Stimulated activated CD4-positive, alpha-beta T cell treated with anti-CD3 and anti-CD28 coated beads, TNF-alpha, amount 100 ng/mL, for 1 hour (primary cell): ENCODE measurements at places on chromosomes 4 and X.

GRCh38 chr4:76066546-76066945 lies 8.0 kb upstream of the ART3 start:
- no peak for DNase-seq

- no peak for DNase-seq
Observed at GRCh38 chrX:18899796-18900380, 84.0 kb downstream of the PHKA2 start.

GRCh38 chr4:125187226-125188176 lies 127.3 kb upstream of the FAT4 start:
- DNase-seq, result no peak

GRCh38 chrX:49058794-49059193 lies at the start of gene CCDC120:
TSS of gene CCDC120 (plus strand) at chrX:49058999. CDS start at chrX:49062042, 3,043 bp downstream.
- no peak for DNase-seq

- DNase-seq, result no peak
Observed at GRCh38 chr4:164828955-164829354, 48.0 kb upstream of the APELA start.

DNA sequence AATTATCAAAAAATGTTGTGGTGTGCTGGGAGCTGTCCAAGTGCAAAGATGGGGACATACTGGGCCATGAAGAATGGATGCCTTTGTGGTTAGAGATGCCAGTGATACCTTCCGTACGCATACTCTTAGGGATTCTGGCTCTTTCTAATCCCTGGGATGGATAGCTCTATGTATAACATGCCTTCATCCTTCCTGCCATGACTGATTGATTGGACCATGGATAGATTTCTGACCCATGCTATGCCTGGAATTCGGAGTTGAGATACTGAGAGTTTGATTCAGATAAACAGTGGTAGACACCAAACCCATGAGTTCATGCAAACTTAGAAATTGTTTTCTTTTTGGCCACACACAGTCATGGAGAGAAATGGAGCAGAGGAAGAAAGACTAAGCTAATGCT lies 147.2 kb upstream of the WDFY3 start:
- DNase-seq, result no peak

DNA sequence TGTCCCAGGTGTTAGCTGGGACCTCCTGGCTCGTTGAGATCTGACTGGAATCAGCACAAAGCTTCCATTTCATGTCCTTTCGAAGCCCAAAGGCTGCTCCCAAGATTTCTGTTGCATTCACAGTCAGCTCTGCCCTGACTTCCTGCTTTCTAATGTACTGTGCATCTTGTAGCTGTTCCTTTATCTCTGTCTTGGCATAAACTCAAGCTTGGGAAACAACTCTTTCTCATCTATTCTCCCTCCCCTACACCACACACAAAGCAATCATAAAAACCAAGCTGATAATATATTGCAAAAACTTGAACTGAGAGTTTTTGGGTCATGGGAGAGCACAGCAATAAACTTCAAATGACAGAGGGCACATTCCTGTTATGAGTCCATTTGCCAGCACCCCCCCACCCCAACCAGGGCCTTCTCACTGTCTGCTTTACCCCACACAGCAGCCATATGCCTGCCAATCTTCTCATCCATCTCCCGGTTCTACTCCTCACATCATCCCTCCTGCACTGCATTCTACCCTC lies 76.3 kb downstream of the SYNPO2 start:
- DNase-seq, result no peak

GRCh38 chr4:28774344-28774743 lies 1913.7 kb downstream of the STIM2 start:
- no peak for DNase-seq

GRCh38 chr4:151721466-151721865 lies 39.3 kb downstream of the GATB start:
- DNase-seq, result no peak

DNA sequence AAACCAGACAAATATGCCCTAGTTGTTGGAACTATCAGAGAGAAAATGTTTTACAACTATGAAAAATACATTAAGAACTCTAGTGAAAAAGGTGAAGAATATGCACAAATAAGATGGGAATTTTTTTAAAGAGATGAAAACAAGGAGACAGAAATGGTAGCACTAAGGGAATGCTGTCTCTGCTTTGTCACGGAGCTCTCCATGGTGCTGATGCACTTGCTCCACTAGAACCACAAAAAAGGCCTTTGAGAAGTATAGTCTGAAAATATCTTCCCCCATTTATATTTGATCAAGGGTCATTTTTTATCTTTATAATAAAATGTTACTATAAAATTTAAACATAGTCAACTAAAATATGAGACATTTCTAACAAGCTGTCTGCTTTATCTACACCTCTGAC lies 1655.5 kb upstream of the AGA start:
- DNase-seq, result no peak

GRCh38 chr4:123102897-123103471 lies 180.6 kb upstream of the NUDT6 start:
- DNase-seq, result no peak

DNA sequence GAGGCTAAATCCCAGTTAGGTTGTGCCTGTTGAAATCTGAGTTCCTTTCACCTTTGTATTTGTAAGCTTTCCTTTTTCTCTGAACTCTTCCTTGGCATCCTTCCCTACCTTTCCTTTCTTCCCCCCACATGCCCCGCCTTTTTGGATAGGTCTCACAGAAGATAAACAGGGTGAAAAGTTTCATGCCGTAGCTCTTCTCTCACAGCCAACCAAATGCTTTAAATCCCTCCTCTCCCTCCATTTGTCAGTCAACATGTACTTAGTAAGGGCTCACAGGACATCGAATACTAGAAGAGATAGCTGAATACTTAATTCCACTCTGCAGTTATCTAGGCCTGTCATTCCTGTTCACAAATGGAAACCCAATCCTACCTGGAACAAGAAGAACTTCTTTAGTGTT lies 107.1 kb upstream of the BMPR1B start:
- no peak for DNase-seq
